Cardiac atrium fibroblast (primary cell): ENCODE measurements at places on chromosomes 4 and X. TPM values are rescaled to one million over a fixed set of nuclear protein-coding genes. Genes with fewer than 3 reads are reported as not detected.

The SPP1 gene
- total RNA-seq: not detected in 2 replicates

The TREX2 gene
- 0.90 TPM in 1 of 2 replicates, not detected in the other for total RNA-seq

The NUDT9 gene
- 14.6 and 18.6 TPM in 2 replicates for total RNA-seq

The ARX gene
- not detected in 2 replicates for total RNA-seq

The MAGEA4 gene
- total RNA-seq: not detected in 2 replicates

The EPHA5 gene
- 1.1 and 2.3 TPM in 2 replicates for total RNA-seq

The EFHC2 gene
- 0.16 and 0.72 TPM in 2 replicates for total RNA-seq

The FHDC1 gene
- total RNA-seq: under 0.01 and 0.18 TPM in 2 replicates

The LYAR gene
- 4.3 and 11.3 TPM in 2 replicates for total RNA-seq

The P2RY8 gene
- not detected in 2 replicates for total RNA-seq

The BRS3 gene
- total RNA-seq: not detected in 2 replicates

The THOC2 gene
- 36.1 and 43.1 TPM in 2 replicates for total RNA-seq

The LRCH2 gene
- total RNA-seq: 0.72 and 0.81 TPM in 2 replicates

The GAB3 gene
- 1.8 and 4.5 TPM in 2 replicates for total RNA-seq

The GPR101 gene
- not detected in 2 replicates for total RNA-seq

The DUSP21 gene
- not detected in 2 replicates for total RNA-seq

The CLNK gene
- not detected in 2 replicates for total RNA-seq

The BGN gene
- 186 and 203 TPM in 2 replicates for total RNA-seq

The HSFX3 gene
- total RNA-seq: not detected in 2 replicates

The DCAF4L1 gene
- under 0.01 TPM in 1 of 2 replicates, not detected in the other for total RNA-seq

The ARAP2 gene
- total RNA-seq: 0.16 and 0.18 TPM in 2 replicates

The PRRG3 gene
- not detected in 2 replicates for total RNA-seq

The HPGD gene
- total RNA-seq: not detected in 2 replicates

The CSAG2 gene
- not detected in 2 replicates for total RNA-seq

The CD38 gene
- total RNA-seq: 0.16 TPM in 1 of 2 replicates, not detected in the other

The RPS6KA6 gene
- total RNA-seq: 0.18 and 0.49 TPM in 2 replicates

The NXF3 gene
- total RNA-seq: not detected in 2 replicates

The S100G gene
- not detected in 2 replicates for total RNA-seq

The EPGN gene
- 0.97 TPM in 1 of 2 replicates, not detected in the other for total RNA-seq

The HAUS3 gene
- 8.6 and 32.3 TPM in 2 replicates for total RNA-seq

The SERTM2 gene
- total RNA-seq: not detected in 2 replicates

The L1CAM gene
- total RNA-seq: 2.9 and 8.6 TPM in 2 replicates

The GABRG1 gene
- total RNA-seq: not detected in 2 replicates

The PABPC1L2B gene
- total RNA-seq: not detected in 2 replicates

The VCX2 gene
- not detected in 2 replicates for total RNA-seq

The RNF175 gene
- not detected in 2 replicates for total RNA-seq

The BEX2 gene
- total RNA-seq: not detected in 2 replicates

The INTS6L gene
- total RNA-seq: 3.7 and 4.3 TPM in 2 replicates

The PHOX2B gene
- total RNA-seq: not detected in 2 replicates

The HSD17B10 gene
- total RNA-seq: 89.4 and 123 TPM in 2 replicates

The GYG2 gene
- 5.2 and 16.5 TPM in 2 replicates for total RNA-seq

The CT45A5 gene
- not detected in 2 replicates for total RNA-seq

The JCHAIN gene
- not detected in 2 replicates for total RNA-seq

The CXCR3 gene
- total RNA-seq: not detected in 2 replicates

The LONRF3 gene
- total RNA-seq: 0.18 TPM in 1 of 2 replicates, not detected in the other

The SLC6A8 gene
- 48.6 and 52.0 TPM in 2 replicates for total RNA-seq

The MAGED1 gene
- 352 and 435 TPM in 2 replicates for total RNA-seq
